ENCODE measurements at places on chromosomes 16 and 17.

GRCh38 chr17:44627513-44628242 lies 28.6 kb upstream of the MEIOC start:
- no peak for DNase-seq

- no peak for DNase-seq
Observed at GRCh38 chr17:15145621-15146020, 119.5 kb downstream of the PMP22 start.

DNA sequence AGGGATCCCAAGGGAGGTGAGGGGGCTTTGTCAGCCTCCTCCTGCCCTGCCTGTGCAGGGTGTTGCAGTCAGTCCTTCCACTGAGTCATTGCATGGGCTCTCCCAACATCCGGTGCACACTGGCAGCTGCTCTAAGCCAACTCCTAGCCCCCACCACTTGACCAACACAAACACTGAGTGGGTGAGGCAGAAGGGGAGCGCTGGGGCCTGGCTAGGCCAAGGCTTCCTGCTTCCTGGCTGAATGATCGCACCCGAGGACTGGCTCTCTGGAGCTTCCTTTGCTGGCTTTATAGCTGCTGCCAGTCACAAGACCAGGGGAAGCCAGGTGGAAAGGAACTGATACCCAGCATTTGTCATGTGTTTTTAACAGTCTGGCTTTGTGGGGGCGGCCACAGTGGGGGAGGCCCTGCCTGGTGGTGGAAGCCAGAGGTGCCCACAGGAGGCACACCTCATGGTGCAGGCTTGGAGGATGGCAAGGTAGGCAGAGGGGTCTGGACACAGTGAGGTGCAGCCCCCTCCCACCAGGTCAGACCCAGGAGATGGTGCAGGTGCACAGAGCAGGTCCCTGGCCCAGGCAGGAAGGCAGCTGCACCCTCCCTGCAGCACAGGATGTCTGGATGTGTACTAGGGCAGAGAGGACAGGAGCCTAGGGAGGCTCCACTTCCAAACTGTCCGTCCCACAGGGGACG lies 6.8 kb downstream of the MPG start:
- DNase-seq, result peak; percentile 89

DNA sequence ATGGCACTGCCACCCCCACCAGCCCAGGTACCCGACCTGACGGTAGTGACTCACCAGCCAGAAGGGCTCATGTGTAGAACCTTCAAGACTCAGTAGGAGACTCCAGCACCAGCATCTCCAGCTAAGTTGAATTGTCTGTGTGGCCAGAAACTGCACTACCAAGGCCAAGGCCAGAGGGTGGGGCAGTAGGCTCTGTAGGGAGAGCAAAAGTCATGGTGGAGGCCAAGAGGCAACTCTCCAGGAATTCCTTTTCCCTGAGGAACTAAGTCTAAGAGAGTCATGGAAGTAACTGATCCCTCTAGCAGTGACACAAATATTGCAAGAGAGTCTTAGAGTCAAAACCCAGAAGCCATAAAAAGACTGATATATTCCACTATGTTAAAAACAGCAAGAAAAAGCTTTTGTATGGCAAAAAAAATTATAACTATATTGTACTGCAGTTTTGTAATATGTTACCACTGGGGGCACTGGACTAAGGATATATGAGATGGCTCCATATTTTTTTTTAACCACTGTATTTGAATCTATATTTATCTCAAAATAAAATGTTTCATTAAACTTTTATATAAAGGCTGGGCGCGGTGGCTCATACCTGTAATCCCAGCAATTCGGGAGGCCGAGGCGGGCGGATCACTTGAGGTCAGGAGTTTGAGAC lies 30.2 kb upstream of the GUCY2D start:
- DNase-seq, result no peak

DNA sequence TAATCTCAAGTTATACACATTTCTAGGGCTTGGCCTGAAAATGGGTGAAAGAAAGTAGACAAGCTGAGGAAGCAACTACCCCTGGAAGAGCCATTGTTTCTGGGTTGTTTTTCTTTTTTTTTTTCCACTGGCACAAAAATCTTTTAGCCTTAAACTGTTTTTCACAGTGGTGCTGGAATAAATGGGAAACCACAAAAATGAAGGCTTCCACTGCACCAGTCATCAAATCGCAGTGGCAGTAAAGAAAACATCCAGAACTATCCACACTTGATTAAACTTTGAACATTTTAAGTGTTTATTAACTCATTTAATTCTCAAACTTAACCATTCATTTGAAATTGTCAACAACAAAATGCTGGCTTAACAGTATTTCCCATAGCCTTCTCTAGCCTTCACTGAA lies 14.3 kb downstream of the CMTM4 start:
- no peak for DNase-seq

- no peak for DNase-seq
Observed at GRCh38 chr16:3569851-3570250, 7.4 kb downstream of the NLRC3 start.

GRCh38 chr17:2050300-2051060 lies 4.4 kb upstream of the HIC1 start:
- no peak for DNase-seq

GRCh38 chr16:17364319-17365210 lies 106.2 kb downstream of the XYLT1 start:
- peak; percentile 96 for DNase-seq

DNA sequence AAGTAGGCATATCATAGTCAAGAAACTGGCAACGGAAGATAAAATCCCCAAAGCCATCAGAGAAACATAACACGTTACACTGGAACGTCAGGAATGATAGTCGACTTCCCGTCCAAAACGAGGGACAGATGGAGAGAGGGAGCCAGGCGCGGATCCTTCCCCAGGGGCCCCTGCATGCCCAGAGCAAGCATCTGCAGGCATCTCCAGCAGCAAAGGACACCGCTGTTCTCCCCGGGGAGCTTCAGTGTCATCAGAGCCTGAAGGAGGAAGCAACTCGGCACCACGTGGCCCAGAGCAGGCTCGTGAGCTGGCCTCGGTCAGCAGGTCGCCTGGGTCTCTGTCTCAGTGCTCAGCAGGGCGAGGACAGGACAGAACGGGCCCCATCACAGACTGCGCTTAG lies 50.1 kb downstream of the LMF1 start:
- DNase-seq, result peak; percentile 8

- DNase-seq, result no peak
Observed at GRCh38 chr16:56909527-56909979, 22.4 kb upstream of the HERPUD1 start.

DNA sequence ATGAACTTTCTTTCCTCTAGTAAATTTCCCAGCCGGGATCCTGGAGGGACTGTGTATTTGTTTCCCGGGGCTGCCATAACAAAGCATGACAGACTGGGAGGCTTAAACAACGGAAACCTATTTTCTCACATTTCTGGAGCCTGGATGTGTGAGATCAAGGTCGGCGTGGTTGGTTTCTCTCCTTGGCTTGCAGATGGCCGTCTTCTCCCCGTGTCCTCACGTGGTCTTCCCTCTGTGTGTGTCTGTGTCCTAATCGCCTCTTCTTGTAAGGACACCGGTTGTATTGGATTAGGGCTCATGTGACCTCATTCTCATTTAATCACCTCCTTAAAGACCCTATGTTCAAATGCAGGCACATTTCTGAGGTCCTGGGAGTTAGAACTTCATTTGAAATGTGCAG lies 22.0 kb upstream of the USP10 start:
- no peak for DNase-seq

- DNase-seq, result no peak
Observed at GRCh38 chr16:51818342-51818944, 667.4 kb upstream of the SALL1 start.

- no peak for DNase-seq
Observed at GRCh38 chr16:74321356-74321755, 24.7 kb downstream of the PSMD7 start.

GRCh38 chr17:49889500-49889899 lies 41.6 kb upstream of the TAC4 start:
- no peak for DNase-seq

- no peak for DNase-seq
Observed at GRCh38 chr17:33198954-33199353, 94.1 kb downstream of the ASIC2 start.

GRCh38 chr17:40909755-40910154 lies 24.7 kb upstream of the KRT20 start:
- peak; percentile 76 for DNase-seq

GRCh38 chr17:1707107-1707506 lies 3.1 kb downstream of the TLCD2 start:
- no peak for DNase-seq

GRCh38 chr16:4058386-4058785 lies 57.9 kb downstream of the ADCY9 start:
- no peak for DNase-seq

DNA sequence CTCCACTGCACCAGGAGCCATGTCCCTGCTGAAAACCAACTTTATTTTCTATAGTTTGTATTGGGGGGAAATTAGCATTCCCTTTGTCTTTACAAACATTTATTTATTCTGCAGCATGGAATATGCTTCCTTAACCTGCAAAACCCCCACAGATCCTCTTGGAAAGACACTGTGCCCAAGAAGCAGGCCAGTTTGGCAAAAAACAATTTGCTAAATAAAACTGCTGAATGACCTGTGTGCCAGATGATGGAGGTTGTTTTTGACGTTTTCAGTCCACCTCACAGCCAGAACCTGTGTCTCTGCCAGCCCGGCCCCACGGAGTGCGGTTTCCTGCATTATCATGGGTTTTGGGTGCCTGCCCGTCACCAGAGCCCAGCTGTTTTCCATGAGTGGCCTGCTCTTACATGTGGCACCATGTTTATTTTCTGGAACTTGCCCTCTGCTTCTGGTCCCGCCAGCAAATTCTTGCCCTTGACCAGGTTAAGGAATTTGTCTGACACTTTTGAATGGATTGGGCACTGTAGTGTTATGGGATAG lies 26.4 kb downstream of the ORC6 start:
- no peak for DNase-seq

GRCh38 chr16:88141580-88141979 lies 190.3 kb downstream of the BANP start:
- no peak for DNase-seq

DNA sequence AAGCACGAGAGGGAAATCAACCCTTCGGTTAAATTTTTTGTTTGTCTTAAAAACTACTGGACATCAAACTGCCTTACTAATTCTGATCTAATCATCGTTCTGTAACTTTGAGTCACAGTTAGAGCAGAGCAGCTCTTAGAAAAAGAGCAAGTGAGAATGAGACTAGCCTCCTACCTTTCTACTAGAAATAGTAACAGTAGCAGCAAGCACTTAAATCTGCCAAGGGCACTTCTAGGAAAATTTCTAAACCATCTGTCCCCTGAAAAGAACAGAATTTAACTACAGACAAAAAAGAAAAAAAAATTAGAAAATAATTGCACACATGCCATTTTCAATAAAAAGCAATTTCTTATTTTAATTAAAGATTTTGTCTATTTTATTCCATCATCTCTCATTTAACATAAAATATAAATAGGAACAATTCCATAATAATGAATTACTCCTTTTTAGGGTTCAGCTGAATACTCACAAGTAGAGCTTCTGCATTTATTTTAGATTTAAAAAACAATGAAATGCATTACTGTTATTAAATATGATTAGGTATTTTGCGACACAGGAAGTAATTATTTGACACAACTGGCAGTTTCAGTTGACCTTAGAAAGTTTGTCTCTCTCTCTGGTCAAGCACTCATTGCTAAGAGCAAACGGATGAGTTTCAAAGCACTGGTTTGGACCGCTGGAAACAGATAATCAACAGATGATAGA lies 250.8 kb upstream of the SOX9 start:
- no peak for DNase-seq

DNA sequence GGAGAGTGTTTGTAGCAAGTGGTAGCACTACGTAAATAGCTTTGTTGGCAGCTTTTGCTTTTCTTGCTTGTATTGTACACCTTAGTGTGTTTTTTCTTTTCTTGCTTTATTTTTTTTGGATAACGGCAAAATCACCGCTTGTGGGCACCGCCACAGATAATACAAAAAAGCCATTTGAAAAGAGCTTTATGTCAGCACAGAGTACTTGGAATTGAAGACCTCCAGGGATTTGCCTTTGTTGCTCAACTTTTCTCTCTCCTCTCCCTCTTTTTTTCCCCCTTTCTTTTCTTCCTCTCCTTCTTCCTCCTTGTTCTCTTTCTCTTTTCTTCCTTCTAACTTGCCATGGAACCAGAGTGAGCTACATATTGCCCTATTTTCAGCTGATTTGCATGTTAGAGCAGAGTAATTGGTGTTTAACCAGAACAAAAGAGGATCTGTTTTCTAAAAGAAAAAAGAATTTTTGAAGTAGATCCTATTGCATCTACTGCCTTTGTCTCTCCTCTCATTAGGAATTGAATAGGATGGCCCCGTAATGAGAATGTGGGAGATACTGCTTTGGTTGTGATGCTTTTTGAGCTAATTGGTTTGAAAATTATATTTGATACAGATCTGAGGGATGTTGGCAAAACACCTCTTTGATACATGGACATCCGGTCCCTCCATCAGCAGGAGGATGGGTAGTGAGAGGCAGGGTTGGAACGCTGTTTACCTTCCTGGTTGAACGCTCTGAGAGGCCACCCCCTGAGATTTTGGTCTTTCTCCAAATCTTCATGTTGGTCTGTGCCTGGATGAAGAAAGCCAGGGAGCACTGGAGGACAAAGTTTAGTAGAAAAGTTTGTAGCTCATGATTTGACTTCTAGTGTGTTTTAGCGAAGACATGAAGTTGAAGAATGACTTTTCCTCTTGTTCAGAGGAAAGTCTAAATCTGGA lies 85.6 kb downstream of the MSI2 start:
- DNase-seq, result no peak

- DNase-seq, result peak; percentile 48
Observed at GRCh38 chr17:7477392-7478275, 1.8 kb downstream of the ZBTB4 start.

GRCh38 chr16:84507011-84507982 lies 2.8 kb upstream of the MEAK7 start:
- DNase-seq, result no peak

DNA sequence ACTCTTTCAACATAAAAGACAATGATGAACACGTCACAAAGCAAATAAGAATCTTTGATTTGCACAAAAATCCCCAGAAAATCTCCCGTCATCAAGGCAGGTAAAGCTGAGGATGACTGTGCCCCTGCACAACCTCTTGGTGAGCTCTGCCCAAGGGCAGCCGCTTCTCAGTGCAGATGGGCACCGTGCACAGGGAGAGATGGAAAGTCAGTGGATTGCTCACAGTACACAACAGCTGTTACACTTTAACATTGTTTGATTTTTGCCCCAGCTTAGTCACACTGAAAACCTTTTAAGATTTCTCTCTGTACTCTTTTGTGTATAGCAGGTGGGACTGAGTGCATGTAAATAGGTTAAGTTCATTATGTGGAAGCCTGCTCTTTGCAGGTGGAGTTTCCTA lies 104.2 kb downstream of the CDK5R1 start:
- DNase-seq, result no peak

All from skeletal muscle cell (primary cell).